SJSA1 (cell line): ENCODE measurements at places on chromosomes 13 and 19. TPM values are rescaled to one million over a fixed set of nuclear protein-coding genes. Genes with fewer than 3 reads are reported as not detected.
A peak's percentile ranks its signal among the peaks of the same experiment; 100 is the strongest.

Gene ADGRE3
- total RNA-seq, result not detected in 2 replicates

DNA sequence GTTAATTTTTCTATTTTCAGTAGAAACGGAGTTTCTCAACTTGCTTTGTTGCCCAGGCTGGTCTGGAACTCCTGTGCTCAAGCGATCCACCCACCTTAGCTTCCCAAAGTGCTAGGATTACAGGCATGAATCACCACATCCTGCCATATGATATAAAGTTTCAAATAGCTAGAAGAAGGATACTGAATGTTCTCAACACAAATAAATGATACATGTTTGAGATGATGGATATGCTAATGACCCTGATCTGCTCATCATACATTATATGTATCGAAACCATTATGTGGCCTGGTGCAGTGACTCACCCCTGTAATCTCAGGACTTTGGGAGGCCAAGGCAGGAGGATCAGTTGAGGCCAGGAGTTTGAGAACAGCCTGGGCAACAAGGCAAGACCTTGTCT is 11.5 kb downstream of the CIB3 start:
- DNase-seq, result no peak

Gene GIPR
- total RNA-seq, result 0.72 and 2.1 TPM in 2 replicates

GRCh38 chr13:38417241-38417640 is 67.6 kb downstream of the UFM1 start:
- no peak for DNase-seq

Gene HRC
- not detected in 2 replicates for total RNA-seq

Gene MBD3L2
- not detected in 2 replicates for total RNA-seq

GRCh38 chr19:27777242-27777641 is 1435.7 kb downstream of the UQCRFS1 start:
- DNase-seq, result peak; percentile 11

Gene SERPINE3
- not detected in 2 replicates for total RNA-seq

GRCh38 chr13:65841156-65841555 is 1389.0 kb downstream of the PCDH9 start:
- no peak for DNase-seq

DNA sequence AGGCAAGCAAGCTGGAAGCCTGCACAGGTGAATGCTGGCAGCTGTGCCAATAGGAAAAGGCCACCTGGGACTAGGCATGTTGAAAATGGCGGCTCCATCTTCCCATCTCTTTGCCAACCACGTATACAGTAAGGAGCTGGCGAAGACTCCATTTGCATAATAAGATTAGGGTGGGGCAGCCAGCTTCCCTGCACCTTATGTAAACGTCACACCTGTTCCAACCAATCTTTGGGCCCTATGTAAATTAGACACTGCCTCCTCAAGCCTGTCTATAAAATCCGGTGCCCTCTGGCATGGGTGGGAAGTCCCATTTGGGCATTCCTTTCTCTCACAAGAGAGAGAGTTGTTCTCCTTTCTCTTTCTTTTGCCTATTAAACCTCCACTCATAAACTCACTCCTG is 16.8 kb downstream of the ADGRE2 start:
- no peak for DNase-seq

DNA sequence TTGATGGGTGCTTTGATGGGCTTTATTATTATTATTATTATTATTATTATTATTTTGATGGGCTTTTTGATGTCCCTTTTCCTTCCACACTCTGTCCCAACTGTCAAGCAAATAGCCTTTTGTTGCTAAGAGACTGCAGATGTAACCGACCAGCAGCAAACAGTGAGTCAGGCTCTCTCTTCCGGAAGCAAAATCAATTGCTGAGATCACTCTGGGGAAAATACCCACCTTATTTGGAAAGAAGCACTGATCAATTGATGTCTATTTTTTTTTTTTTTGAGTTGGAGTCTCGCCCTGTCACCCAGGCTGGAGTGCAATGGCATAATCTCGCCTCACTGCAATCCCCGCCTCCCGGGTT is 2.9 kb downstream of the LDLR start:
- DNase-seq, result no peak

Gene WDR87
- 0.03 TPM in 1 of 2 replicates, not detected in the other for total RNA-seq

- no peak for DNase-seq
Observed at GRCh38 chr19:5595129-5595528, 27.4 kb upstream of the TINCR start.

DNA sequence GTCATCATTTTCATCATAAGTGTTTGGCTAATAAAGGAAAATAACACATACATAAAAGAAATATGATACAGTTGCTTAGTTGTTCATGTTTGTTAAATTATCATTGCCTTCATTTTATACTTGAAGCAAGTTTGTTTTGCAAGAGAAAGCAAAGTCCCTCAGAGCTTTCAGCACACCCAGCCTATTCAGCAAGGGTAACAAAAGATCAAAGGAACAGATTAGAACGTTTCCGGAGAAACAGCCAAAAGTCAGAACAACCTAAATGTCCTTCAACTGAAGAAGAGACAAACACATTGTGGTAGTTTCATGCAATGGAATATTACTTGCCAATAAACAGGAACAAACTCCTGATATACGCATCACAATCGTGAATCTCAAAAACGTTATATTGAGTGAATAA is 380.7 kb downstream of the MZT1 start:
- no peak for DNase-seq

- no peak for DNase-seq
Observed at GRCh38 chr13:45950386-45951000, 98.9 kb upstream of the SIAH3 start.

DNA sequence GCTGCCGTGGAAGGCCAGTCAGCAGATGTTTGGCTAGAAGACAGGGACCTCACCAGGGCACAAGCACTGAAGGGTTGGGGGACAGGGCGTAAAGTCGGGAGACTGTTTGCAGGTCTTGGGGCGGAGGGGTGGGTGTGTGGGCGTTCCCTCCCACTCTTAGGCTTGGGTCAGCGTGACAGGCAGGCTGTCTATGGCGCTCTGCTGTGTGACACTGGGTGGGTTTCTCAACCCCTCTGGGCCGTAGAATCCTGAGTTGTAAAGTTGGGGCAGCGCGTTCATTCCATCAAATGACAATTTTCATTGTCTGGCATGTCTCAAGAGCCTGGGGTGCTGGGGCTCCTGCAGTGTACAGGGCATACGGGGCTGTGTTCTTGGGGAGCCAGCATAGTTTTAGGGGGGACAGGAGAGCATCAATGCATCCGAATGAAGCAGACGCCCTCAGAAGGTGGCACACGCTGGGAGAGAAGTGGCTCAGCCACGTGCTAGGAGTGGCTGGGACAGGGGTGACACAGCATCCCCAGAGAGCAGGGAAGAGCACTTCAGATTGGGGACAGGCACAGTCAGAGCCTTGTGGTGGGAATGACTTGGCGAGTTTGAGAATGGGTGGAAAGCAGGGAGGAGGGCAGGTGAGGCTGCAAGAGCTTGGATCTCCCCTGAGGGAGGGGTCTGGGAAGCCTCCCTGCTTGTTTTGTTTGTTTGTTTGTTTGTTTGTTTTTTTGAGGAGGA is 4.4 kb downstream of the CRTC1 start:
- DNase-seq, result no peak

DNA sequence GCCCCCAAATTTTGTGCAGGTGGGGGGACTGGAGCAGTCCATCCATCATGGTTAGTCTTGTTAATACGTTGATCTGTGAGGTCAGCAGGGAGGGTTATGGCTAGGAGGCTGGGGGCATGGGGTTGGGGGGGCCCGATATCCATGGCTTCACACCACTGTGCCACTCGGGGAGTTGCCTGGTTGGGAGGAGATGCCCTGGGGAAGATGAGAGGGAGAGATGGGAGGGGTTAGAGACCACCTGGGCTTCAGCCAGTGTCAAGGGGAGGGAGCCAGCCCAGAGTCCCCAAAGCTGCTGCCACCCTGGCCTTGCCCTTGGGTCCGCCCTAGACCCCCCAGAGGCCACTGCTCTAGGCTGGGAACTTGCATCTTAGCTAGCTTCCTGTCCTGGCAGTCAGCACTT is 1.8 kb upstream of the DMPK start:
- DNase-seq, result no peak

DNA sequence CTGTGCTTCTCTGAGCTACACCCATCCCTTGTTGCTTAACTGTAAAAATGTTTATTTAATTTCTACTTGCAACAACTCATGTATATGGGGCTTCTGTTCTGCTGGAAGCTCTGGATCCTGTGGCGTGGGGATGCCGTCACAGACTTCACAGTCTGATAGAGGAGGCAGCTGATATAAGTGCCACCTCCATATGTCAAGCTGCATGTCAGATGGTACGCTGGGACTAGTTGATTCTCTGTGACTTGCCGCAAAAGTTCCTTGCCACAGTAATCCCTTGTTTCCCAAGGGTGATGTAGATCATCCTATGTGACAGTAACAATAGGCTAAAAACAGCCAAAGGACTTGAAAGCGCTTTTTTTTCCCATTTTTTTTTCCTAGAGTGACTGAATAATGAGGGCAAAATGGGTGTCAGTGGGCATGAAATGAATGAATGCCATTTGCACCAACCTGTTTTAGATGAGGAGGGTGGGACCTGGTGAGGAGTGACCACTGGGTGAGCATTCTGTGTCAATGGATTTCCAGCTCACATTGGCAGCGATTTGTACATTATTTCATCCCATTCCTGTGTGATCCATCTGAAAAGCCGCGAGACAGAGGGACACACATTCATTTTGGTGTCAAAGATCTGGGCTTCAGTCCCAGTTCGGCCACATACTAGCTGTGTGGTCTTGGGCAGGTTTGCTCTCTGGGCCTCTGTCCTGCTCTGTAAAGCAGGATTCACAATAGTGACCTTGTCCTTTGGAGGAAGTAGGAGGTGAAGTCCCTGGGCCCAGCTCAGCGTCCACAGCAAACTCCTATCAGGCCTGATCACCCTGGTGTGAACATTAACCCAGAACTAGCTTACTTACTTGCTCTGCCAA is 88.9 kb upstream of the RNF113B start:
- peak; percentile 55 for DNase-seq

Gene TMIGD2
- total RNA-seq, result not detected in 2 replicates

DNA sequence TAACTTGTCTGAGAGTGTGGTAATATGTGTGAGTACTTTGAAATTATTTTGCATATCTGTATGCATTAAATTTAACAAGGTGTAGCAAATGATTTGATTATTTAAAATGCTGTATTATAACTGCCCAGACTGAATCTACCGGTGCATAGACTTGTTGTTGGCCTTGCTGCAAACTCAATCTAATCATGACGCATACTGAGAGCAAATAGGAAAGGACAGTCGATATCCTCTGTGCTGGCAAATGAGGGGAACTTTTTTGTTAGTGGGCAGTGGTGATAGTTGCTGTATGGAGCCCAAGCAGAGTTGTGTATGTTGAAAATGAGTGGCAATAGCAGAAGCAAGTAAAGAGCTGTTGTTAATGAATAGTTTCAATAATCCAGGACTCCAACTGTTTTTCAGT is 127.4 kb downstream of the LMO7 start:
- DNase-seq, result no peak

- DNase-seq, result no peak
Observed at GRCh38 chr13:46385946-46386345, 1.1 kb downstream of the RUBCNL start.

Gene ZNF837
- total RNA-seq, result 2.5 and 7.0 TPM in 2 replicates

Gene RNF17
- not detected in 2 replicates for total RNA-seq

DNA sequence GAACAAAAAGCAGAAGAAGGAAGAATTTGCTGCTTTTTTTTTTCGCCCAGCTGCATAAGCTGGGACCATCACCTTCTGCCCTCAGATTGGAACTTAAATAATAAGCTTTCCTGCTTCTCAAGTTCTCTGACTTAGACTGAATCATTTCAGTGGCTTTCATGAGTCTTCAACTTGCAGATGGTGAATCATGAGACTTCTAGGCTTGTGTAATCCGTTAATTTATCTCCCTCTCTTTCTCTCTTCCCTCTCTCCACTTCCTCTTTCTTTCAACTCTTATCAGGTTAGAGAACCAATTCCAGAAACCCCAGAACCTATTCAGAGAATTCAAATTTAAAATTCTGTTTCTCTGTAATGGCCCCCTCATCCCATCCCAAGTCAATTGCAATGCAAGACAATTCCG is 1153.7 kb downstream of the PCDH9 start:
- DNase-seq, result no peak

DNA sequence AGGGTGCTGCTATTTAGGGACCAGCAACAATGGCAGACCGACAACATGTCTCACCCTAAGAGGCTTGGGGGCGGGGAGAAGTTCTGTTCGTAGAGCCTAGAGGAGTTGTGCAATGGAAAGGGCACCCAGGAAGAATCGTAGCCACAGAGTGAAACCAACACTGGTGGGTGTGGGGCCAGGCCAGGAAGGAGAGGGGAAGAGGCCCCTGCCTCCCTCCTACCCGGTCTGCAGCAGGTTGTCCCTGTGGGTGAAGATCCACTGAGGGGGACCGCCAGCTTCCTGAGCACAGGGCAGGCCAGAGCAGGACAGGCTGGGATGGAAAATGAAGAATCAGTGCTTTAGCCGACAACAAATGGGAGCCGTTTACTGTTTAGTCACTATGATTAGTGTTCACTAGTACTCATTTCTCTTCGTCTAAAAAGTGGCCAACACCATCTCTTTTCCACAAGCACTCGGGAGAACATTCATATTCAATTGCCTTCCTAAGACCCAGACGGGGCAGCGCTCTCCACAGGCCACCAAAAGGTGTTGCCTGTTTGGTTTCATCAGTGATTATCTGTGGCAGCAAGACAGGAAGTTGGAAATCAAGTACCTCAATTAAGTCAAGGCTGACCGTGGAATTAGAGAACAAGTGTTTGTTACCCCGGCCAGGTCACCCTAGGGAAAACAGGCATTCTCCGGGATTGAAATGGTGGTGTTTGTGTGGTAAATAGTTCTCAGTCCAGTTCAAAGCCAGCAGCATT is 1.1 kb upstream of the ATP11A start:
- no peak for DNase-seq

Gene NLRP5
- total RNA-seq, result not detected in 2 replicates

GRCh38 chr13:65154661-65155447 is 2075.3 kb downstream of the PCDH9 start:
- DNase-seq, result no peak

DNA sequence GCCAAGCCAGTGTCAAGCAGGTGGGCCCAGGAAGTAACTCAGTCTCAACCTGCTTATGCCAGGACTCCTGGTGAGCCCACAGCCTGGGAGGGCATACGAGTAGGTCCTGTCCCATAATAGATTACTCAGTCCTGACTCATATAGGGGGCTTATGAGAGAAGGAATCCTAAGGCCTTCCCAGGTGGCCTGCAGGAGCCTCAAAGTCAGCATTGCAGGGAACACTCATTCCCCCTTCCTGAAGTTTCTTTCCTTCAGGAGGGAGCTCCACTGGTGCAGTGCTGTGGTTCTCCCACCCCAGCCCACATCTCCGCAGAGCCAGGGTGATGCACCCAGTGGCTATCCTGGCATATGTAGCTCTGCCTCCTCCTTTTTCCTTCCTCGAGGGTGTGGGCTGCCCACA is 137.3 kb downstream of the ZIC5 start:
- no peak for DNase-seq

GRCh38 chr19:16897029-16897855 is 8.4 kb downstream of the F2RL3 start:
- peak; percentile 80 for DNase-seq

DNA sequence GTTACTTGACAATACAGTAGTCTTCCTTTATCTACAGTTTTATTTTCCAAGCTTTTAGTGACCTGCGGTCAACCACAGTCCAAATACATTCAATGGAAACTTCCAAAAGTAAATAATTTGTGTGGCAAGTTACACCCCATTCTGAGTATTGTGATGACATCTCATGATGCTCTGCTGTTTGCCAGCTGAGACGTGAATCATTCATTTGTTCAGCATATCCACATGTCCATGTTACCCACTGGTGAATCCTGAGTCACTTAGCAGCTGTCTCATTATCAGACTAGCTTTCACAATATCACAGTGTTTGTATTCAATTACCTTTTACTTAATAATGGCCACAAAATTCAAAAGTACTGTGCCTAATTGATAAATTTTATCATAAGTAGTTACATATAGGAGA is 179.8 kb downstream of the PRR20E start:
- DNase-seq, result no peak

- no peak for DNase-seq
Observed at GRCh38 chr13:105509981-105510762, 1025.3 kb downstream of the EFNB2 start.

GRCh38 chr13:35698911-35699576 is 222.6 kb upstream of the MAB21L1 start:
- DNase-seq, result peak; percentile 52
